Fibroblast of skin of left quadriceps (primary cell): ENCODE measurements at places on chromosomes 4 and X.

GRCh38 chrX:150605603-150606002 lies 37.2 kb downstream of the MTM1 start:
- no peak for DNase-seq

DNA sequence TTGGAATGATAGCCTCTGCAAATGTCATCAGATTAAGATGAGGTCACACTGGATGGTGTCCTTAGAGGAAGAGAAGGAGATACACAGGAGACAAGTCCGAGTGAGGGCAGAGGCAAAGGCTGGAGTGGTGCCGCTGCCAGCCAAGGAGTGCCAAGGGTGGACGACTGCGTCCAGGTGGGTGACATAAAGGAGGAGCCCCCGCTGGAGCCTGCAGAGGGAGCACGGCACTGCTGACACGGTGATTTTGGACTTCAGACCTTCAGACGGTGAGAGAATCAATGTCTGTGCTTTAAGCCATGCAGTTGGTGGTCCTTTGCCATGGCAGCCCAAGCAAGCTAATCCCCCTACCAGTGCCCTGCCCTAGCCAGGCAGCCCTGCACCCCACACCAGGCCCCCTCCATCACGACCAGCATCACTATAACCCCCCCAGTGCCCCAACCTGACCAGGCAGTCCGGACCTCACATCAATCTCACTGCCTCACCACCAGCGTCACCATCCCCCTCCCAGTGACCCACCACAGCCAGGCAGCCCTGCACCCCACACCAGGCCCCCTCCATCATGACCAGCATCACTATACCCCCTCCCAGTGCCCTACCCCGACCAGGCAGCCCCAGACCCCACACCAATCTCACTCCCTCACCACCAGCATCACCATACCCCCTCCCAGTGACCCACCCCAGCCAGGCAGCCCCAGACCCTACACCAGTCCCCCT lies 130.0 kb downstream of the HMX1 start:
- no peak for DNase-seq

DNA sequence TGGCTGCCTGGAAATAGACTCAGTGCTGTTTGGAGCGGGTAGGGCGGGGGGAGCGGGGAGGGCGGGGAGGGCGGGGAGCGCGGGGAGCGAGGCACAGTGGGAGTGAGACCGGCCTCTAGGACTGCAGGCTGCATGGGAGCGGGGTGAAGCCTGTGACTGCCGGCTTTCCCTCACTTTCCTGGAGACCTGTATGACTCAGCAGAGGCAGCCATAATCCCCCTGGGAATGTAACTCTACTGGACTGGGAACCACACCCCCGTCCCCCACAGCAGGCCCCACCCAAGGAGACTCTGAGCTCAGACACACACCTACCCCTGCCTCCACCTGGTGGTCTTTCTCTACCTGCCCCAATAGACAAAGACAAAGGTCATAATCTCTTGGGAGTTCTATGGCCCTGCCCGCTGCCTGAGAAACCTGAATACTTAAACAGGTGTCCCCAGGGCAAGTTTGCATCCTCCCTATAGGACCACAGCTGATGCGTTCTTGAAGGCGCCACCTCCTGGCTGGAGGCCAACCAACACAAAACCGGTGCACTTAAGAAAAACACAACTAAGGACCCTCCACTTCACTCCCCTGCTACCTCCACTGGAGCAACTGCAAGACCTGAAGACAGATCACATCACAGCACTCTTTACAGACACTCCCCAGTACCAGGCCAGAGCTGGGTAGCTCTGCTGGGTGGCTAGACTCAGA lies 18.0 kb downstream of the HDAC8 start:
- no peak for DNase-seq

GRCh38 chr4:70674191-70674590 lies 7.9 kb upstream of the JCHAIN start:
- DNase-seq = no peak

DNA sequence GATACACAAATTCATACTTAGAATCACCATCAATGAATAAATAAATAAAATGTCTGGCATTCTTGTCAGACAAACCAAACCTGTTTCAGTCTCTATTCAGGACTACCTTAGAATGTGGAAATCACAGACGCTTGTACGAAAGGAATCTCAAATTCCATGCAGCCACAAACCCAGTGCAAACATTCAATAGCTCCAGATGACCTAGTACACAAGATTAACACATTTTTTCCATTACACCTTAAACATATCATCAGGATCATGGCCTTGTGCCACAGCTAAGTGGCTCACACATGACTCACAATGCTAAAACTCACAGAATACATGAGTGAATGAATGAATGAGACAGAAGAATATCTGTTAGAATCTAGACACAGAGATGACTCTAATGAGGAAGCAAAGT lies 134.2 kb downstream of the PWWP3B start:
- DNase-seq = no peak

DNA sequence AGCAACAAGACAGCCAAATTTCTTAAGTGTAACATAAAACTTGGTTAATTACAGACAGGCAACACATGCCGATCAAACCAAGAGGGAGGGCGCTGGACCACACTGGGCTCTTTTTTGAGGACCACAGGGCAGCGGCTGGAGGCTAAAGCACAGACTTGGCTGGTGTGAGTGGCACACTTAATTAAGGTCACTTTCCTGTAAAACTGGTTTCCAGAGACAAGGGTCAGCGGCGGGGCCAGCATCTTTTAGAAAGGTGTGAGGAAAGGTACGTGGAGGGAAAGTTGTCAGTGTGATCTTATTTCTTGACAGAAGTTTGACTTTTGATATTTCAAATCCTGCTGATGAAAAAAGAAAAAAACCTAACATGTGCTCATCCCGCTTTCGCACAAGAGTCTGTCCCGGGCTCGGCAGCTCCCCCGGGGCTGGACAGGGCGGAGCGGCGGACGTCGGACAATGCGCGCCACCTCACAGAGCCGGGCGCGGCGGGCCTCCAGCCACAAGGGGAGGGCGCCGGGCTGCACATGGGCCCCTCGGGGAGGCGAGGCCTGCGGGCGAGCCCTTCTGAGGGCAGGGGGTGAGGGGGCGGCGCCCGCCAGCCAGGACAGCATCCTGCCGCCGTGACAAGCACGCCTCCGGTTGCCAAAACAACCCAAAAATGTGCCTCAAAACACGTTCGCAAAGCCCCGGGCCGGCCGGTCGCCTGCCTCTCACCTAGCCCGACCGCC lies 660 bp upstream of the HSPA4L start:
- DNase-seq = no peak

- DNase-seq = no peak
Measured at GRCh38 chr4:19579608-19580007, 672.1 kb upstream of the SLIT2 start.

DNA sequence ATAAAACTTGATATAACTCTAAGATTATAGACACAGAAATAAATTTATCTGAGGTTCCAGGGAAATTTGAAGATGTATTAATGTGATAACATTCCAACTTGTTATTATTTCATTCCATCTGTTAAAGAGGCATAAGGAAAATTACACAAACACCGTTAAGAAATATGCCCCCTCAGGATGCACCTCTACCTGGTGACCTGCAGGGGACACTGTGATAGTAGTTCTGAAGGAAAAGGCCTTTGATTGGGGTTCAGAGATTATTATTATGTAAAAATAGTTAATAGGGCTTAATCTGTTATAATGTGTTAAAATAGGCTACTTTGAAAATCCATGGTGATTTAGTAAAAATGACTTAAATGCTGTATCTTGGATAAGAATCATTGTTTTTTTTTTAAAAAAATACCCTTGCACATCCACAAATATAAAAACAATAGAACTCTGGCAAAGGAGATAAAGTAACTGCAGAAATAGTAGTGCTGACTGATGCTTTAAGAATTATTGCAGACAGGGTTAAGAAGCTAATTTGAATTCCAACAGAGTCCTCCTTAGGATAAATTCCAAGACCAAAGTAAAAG lies 6.1 kb upstream of the ABRAXAS1 start:
- DNase-seq = no peak

DNA sequence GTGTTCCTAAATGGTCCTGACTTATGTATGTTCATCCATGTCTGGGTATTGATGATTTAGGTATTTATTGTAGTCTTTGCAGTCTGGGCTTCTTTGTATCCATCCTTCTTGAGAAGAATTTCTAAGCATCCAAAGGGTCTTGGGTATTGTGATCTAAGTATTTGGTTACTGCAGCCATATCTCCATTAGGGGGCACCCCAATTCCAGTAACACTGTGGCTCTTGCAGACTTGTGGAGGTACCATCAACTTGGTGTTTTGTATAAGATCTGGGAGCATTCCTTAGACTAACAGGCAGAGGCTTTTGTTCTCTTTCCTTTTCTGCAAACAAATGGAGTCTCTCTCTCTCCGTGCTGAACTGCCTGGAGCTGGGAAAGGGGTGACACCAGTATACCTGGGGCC lies 113.7 kb upstream of the NEXMIF start:
- DNase-seq = no peak
